Esophagus muscularis mucosa (tissue), 4 donors: ENCODE measurements at places on chromosomes 16 and 17. TPM values are rescaled to one million over a fixed set of nuclear protein-coding genes. Genes with fewer than 3 reads are reported as not detected.

The RAB26 gene
- total RNA-seq, result not detected

DNA sequence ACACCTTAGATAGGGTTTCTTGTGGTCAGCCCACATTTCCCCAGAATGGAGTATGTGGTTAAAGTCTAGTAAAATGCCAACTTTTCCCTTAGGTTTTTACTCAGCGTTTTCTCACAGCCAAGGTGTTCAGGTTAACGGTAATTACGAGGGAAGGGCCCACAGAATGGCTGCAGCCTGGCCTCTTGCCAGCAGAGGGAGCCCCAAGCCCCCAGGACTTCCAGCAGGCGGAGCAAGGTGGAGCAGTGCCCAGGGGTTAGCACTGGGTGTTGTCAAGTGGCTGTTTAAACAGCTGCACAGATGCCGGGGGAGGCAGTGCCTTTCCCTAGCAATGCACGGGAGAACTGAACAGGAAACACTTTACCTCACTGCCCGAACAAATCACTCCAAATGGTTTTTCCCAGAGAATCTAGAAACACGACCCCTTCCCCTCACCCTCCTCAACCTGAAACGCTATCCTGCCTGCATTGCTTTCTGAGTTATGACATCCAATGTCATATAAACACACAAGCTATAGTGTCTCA, 6.6 kb downstream of the PHB1 start:
- peaks cover 8% of the 10 kb centered on the region for H3K4me1 ChIP-seq
- no peaks in the 10 kb centered on the region for H3K27me3 ChIP-seq
- no peak overlapping the region for H3K4me3 ChIP-seq
- peaks cover 73% of the 10 kb centered on the region for H3K36me3 ChIP-seq
- no peak for DNase-seq

GRCh38 chr16:85105475-85105874, 6.8 kb downstream of the CIBAR2 start:
- DNase-seq, result no peak
- H3K4me1 ChIP-seq, result no peaks in the 10 kb centered on the region
- no peak overlapping the region for H3K4me3 ChIP-seq
- no peaks in the 10 kb centered on the region for H3K27me3 ChIP-seq
- H3K27ac ChIP-seq, result no peak overlapping the region
- no peaks in the 10 kb centered on the region for H3K36me3 ChIP-seq

DNA sequence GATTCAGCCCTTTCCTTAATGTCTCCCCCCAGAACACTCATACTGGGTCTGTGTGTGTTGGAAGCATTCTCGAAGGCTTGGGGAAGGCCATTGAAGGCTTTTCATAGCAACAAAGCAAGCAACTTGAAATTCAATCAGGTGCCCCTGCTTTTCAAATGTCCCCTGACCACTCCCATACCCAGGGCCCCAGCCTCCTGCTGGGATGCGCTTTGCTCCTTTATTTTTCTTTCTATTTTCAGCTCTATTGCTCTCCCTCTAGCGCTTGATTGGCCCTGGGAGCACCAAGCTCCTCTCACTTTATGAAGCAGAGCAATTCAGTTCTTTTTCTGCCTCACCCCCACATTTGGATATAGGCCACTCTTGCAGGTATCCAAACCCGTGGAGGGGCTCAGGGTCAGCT, 92.0 kb downstream of the WSCD1 start:
- no peak overlapping the region for H3K27ac ChIP-seq
- H3K27me3 ChIP-seq, result peaks cover 57% of the 10 kb centered on the region
- DNase-seq, result no peak
- no peaks in the 10 kb centered on the region for H3K4me1 ChIP-seq

- no peaks in the 10 kb centered on the region for H3K4me1 ChIP-seq
- no peak for DNase-seq
- no peak overlapping the region for H3K27ac ChIP-seq
- no peaks in the 10 kb centered on the region for H3K36me3 ChIP-seq
- H3K27me3 ChIP-seq, result no peaks in the 10 kb centered on the region
- H3K4me3 ChIP-seq, result no peak overlapping the region
These were observed 36.1 kb downstream of the WNT3 start for GRCh38 chr17:46782250-46782953.

DNA sequence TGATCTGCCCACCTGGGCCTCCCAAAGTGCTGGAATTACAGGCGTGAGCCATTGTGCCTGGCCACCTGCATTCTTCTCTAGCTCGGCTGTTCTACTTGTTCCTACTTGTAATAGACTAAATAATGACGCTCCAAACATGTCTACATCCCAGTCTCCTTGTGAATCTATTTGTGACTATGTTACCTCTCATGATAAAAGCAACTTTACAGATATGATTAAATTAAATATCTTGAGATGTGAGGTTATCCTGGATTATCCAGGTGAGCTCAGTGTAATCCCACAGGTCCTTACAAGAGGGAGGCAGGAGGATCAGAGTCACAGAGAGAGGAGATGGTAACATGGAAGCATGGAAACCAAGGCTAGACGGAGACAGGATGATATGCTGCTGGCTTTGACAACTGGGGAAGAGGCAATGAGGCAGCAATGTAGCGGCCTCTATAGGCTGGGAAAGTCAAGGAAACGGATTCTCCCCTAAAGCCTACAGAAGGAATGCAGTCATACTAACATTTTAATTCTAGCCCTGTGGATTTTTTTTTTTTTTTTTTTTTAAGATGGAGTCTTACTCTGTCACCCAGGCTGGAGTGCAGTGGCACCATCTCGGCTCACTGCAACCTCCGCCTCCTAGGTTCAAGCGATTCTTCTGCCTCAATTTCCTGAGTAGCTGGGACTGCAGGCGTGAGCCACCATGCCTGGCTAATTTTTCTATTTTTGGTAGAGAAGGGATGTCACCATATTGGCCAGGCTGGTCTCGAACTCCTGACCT, 5.0 kb upstream of the LASP1 start:
- peaks cover 14% of the 10 kb centered on the region for H3K4me1 ChIP-seq
- H3K27me3 ChIP-seq, result no peaks in the 10 kb centered on the region
- no peak for DNase-seq
- no peak overlapping the region for H3K4me3 ChIP-seq
- no peak overlapping the region for H3K27ac ChIP-seq
